Inflammatory macrophage (primary cell): ENCODE measurements at places on chromosomes 3 and 15.

DNA sequence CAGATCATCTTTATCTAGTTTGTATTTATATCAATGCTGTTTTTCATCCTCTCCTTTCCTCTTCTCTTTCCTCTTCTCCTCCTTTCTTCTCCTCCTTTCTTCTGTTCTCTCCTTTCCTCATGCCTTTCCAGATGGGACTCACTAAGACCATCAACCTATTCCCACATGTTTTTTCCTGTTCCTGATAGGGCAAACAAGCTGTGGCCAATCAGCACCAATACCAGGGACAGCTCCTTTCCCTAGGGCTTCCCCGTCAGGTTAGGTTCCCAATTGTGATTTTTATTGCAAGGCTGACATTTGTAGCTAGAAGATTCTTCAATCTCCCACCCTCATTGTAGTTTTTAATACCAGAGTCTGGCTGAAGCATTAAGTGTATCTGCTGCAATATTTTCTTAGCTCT lies 76.3 kb upstream of the COL8A1 start:
- DNase-seq = no peak

- DNase-seq = no peak
Observed at GRCh38 chr15:77371850-77372563, 47.9 kb downstream of the PEAK1 start.

GRCh38 chr3:160140756-160141155 lies 84.5 kb upstream of the C3orf80 start:
- no peak for DNase-seq

DNA sequence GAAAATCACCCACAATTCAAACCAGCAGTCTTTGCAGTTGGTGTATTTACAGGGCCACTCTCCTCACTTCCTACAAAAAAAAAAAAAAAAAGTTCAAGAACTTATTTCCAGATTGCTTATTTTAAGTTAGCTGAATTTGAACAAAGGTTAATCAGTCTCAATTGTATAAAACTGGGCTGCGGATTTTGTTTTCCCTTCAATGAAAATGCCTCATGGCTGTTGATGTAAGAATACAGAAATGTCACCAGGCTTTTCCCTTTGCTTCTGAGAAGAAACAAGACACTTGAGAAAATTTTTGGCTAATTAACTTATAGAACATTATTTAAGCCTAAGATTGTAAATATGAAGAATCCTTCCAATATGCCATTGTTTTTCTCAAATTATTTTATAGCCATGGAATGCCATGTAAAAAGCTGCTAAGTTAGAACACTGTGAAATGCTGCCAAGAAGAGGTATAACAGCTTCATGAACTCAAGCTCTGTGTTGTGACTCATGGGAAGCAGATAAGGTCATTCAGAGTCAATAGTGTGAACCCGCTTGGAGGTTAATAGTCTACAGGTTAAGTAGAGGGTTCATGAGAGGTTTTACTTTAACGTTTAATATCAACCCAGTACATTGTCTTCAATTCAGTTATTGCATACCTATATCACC lies 84.3 kb upstream of the ABI3BP start:
- no peak for DNase-seq

DNA sequence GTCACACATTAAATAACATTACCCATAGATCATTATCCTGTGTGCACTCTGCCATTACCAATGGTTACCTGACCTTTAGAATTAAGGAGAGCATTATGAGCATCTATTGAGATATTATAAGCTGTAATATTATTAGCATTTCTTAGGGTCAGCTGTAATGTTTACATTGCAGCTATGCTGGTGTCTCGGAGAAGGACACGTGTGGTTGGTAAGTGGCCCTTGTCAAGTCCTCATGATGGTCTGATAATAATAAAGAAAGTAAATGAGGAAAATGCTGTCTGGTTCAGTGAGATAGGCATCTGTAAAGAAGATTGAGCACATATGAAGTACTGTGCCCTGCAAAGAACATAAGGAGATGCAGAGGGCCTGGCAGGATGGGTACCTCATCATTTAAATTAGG lies 71.7 kb upstream of the ARL6 start:
- DNase-seq = no peak

DNA sequence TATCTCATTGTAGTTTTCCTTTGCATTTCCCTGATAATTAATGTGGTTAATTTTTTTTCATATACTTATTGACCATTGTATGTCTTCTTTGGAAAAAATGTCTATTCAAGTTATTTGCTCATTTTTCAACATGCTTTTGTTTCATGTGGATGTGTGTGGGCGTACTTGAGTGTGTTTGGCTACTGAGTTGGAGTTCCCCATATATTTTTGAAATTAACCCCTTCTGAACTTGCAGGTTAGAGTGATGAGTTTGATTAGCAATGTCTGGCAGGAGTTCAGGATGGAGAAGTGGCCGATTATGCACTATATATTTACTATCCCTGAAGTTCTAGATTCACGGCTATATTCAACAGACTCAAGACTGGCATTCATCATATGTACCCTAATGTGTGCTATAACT lies 250.4 kb upstream of the TTC14 start:
- no peak for DNase-seq

DNA sequence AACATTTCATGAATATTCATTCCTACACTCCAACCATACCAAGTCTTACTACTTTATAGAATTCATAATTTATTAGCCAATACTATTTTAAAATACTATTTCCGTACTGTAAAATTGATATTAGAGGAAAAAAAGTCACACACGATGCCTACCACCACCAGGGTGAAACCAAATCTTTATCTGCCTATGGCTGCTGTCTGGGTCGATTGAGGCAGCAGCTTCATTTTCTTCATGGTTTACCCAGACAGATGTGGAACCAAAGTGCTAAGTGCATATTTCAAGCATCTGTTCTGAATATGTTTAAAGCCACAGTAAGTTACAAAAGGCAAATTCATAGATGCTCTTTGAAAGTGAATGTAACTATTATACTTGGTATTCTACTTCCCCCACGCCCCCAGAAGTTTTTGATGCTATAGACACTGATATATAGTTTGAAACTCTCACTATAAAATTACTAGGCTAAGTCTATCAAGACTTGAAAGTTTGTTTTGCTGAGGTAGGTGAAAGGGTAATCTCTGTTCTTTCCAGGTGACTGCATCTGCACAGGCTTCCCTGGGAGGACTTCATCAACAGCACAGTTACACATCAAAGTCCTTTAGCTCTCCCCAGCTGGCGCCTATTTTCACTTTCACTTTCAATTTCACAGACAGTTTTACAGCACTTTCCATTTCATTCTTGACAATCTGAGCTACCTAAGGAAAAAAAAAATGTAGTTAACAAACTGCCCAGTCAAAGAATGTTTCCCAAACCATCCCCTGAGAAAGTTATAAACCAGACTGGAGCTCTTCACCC lies 113.9 kb downstream of the POLQ start:
- peak; percentile 41 for DNase-seq

- no peak for DNase-seq
Observed at GRCh38 chr3:17755836-17756235, 13.4 kb upstream of the TBC1D5 start.

GRCh38 chr15:34594361-34594760 lies 10.9 kb upstream of the GOLGA8B start:
- peak; percentile 54 for DNase-seq

- DNase-seq = no peak
Observed at GRCh38 chr3:134651347-134652041, 672 bp upstream of the KY start.

DNA sequence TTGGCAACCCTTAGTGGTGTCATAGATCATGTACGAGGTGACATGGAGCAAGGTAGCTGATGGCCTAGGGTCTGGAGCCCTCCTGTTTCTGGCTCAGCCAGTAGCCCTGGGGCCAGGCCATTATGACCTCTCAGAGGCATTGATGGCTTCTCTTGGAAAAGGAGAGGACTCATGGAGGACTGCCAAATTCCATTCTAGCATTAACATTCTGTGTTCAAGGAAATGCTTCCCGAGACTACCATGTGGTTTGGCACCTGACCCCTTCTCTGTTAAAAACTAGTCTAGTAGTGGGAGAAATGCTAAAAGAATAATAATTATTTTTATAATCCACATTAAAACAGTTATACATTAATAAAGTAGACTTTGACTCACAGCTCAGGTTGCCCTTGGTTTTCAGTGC lies 40.2 kb upstream of the ADAMTSL3 start:
- DNase-seq = no peak

- peak; percentile 71 for DNase-seq
Observed at GRCh38 chr3:7759630-7760029, 742.0 kb upstream of the LMCD1 start.

DNA sequence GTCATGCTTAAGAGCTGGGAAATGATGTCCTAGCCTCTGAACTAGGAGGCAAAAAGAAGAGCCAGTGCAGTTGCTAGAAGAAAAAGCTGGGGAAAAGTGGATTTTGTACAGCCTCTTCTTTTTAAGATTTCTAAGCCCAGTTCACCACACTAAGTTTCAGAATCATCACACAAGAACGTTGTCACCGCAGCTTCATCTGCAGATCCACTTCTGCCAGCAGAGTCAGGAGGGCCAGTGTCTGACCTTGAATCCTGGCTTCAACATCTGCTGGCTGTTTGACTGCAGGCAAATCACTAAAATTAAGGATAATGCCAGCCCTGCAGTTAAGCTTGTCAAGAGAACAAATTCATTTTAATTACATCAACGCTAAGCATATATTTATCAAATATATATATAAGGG lies 36.2 kb downstream of the HDC start:
- no peak for DNase-seq

DNA sequence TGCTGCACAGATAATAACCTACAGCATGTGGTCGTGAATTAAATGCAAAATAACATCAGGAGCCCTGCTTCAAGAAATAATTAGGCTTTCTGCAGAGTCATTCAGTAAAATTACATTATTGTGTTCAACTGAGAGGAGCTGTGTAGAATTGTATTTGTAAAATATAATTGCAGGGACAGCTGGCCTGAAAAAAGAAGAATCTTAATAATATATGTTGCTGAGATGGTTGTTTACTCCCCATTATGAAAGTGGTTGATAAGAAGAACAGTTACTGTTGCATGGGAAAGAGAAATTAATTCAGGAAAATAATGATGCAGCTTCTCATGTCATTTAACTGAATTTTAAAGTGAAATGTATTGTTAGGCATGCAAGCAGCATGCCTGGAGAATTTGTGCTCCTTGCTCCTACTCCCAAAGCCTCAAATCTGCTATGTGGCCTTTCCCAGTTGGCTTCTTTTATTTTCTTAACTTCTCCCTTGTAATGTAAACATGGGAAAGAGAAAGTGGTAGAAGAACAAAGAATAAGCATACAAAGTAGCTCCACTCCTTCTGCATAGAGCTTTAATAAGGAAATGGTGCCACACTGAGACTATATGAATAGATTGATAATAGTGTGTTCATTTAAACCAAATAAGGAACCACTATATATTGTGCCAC lies 100.1 kb downstream of the VGLL3 start:
- DNase-seq = no peak

DNA sequence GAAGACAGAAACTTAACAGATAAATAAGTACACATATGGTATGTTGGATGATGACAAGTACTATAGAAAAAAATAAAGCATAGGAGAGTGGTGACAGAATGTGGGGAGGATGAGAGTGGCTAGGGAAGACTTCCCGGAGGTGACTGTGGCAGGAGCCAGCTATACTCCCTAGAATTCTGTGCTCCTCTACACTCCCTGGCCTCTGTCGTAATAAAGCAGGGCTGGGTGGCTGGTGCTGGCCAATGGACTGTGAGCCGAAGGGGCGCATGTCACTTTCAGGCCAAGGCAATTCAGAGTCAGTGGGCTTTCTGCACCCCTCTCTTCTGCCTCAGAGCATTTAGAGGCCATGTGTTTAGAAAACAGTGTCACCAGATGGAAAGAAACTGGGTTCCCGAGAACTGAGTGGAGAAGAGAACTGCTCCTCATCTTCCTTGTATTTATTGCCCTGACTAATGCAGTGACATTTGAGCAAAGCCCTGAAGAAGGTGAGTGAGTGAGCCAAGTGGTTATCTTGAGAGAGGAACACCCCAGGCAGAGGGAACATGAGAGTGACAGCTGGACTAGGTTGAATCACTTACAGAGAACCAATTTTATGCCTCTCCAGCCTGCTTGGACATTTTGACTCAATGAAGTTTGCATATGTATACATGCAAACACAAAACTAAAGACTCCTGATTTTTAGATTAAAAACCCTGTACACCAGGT lies 5.2 kb upstream of the VPS8 start:
- DNase-seq = no peak

GRCh38 chr15:101390060-101390459 lies 95.0 kb upstream of the SNRPA1 start:
- DNase-seq = no peak

- no peak for DNase-seq
Observed at GRCh38 chr3:126340081-126340511, 17.1 kb downstream of the KLF15 start.

GRCh38 chr15:69578787-69579583 lies 126.4 kb downstream of the RPLP1 start:
- no peak for DNase-seq

DNA sequence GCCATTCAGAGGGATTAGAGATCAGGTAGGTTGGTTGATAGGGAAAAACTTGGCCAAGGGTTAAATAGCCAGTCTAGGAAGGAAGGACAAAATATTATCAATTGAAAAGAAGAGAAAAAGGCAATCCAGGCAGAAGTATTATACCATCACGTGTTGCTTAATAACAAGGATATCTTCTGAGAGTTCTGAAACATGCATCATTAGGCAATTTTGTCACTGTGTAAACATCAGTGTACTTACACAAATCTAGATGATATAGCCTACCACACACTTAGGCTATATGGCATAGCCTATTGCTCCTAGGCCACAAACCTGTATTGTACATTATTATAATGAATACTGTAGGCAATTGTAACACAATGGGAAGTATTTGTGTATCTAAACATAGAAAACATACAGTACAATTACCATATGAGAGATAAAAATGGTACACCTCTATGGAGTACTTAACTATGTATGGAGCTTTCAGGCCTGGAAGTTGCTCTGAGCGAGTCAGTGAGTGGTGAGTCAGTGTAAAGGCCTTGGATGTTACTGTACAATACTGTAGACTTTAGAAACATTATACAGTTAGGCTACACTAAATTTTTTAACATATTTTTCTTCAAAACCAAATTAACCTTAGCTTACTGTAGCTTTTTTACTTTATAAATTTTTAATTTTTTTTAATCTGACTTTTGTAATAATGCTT lies 2.7 kb downstream of the TEX55 start:
- no peak for DNase-seq

DNA sequence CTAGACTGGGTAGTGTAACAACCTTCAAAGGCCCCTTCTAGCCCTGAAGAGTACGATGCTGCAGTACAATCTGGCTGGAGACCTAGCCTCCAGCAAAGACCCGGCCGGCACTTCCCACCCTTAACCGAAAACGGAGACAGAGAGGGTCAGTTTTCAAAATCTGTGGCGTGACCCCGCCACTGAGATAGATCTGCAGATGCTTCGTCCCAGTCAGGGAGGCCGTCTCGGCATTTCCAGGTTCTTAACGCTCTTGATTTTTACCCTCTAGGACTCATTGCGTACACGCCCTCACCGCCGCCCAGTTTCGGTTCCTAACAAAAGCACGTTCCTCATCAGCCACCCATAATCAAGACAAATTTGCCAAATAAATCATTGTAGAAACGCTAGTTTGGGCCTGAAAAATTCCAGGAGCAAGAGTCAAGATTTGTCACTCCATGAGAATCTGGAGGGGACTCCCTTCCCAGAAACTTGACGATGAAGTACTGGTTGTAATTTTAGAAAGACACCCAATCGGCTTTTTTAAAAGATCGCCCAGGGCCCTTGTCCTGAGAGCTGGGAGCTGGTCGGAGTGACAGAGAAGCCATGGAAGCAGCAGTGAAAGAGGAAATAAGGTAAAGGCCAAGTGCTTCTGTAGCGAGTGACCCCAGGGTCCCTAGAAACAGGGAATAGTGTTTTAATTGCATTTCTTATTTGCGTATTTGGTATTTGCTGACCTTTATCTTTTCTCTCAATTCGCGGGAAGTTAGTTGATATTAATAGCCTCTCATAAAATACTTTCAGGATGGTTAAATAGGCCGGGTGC lies 868 bp upstream of the TMEM87A start:
- peak; percentile 81 for DNase-seq
